Anterior cingulate cortex (tissue), 58 donors: ENCODE measurements at places on chromosomes 16 and 17.

DNA sequence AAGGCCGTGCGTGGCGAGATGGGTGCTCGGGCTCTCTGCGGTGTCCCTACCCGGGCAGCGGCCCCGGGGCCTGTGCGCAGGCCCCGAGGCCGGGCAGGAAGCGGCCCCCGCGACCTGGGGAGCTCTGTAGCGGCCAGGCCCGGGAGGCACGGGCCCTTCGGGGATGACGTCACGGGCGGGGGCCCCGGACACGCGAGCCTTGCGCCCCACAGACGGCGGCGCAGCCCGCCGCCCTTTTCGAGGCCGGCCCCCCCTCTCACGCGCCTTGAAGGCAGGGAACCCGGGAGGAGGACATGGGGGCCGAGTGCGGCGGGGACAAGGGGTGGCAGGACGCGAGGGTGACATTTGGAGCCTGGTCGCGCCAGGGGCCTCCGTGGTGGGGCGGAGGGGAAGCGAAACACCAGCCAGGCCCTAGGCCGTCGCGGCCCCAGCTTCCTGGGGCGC, 1.1 kb downstream of the RAI1 start:
- DNase-seq: no peak

GRCh38 chr16:71631776-71632175, 5.8 kb downstream of the MARVELD3 start:
- no peak for DNase-seq

DNA sequence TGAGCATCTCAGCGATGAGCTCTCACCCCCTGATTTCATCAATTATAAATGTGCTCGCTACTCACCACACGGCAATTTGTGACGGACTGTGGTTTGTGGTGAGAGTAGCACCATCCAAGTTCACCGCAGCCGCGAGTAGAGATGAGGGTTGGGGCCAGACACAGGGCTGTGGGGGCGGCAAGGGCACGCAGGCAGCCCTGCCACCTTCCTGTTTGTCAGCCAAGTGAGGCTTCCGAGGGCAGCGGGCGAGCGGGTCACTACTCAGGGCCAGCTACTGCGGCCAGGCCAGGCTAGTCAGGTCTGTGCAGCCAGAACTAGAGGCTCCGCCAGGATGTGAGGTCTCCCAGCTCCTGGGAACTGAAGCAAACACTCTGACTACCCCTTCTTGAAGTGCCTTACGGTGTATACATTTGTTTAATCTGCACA, 39.6 kb upstream of the MEOX1 start:
- no peak for DNase-seq

GRCh38 chr16:82464187-82464586, 162.6 kb upstream of the CDH13 start:
- DNase-seq: no peak

DNA sequence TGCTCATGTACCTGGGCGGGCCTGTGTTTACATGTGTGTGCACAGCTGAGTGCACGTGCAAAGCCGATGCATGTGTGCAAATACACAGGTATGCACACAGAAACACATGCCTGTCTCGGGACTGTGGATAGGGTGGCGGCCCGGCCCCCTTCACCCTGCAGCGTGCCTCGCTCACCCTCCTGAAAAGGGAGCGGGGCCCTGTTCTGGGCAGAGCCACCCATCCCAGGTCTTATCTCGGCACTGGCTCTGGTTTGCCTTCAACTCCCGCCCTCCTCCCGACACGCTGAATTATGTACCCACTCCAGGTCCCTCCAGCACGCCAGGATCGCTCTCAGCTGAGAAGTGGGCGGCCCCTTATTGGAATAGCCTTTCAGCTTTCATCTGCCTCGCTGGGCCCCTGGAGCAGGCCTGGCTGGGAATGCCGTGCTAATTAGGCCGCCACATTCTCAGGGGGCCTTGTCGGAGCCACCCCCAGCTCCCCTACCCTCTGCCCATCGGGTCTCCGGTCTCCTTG, 77.8 kb downstream of the RTN4RL1 start:
- no peak for DNase-seq

DNA sequence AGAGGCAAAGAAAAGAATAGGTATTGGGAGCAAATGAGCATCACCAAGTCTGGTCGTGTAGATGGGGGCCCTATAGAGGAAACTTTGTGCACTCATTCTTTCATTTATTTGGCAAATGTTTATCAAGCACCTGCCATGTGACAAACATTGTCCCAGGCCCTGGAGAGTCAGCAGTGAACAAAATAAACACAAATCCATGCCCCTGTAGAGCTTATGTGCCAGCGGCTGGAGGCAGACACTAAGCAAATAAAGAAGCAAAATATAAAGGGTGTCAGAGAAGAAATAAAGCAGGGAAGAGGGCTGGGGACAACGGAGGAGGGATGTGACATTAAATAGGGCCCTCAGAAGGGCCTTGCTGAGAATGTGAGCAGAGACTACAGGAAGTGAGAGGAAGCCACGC, 45.5 kb downstream of the KATNIP start:
- DNase-seq: no peak

DNA sequence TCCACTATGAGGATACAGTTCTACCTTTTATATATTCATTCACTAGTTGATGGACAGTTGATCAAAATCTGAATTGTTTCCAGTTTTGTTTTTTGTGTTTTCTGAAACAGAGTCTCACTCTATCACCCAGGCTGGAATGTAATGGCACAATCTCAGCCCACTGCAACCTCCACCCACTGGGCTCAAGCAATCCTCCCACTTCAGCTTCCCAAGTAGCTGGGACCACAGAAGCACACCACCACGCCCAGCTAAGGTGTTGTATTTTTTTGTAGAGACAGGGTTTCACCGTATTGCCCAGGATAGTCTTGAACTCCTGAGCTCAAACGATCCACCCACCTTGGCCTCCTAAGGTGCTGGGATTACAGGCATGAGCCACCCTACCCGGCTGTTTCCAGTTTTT, 21.0 kb downstream of the LSM12 start:
- DNase-seq: no peak

- DNase-seq: peak; percentile 14
These were observed 856 bp downstream of the DNAJA2 start for GRCh38 chr16:46972429-46973206.
